Upper lobe of right lung (tissue), 1 donor: ENCODE measurements at places on chromosomes 13 and 19. TPM values are rescaled to one million over a fixed set of nuclear protein-coding genes. Genes with fewer than 3 reads are reported as not detected.

Gene DDA1
- total RNA-seq, result 30.4 TPM

DNA sequence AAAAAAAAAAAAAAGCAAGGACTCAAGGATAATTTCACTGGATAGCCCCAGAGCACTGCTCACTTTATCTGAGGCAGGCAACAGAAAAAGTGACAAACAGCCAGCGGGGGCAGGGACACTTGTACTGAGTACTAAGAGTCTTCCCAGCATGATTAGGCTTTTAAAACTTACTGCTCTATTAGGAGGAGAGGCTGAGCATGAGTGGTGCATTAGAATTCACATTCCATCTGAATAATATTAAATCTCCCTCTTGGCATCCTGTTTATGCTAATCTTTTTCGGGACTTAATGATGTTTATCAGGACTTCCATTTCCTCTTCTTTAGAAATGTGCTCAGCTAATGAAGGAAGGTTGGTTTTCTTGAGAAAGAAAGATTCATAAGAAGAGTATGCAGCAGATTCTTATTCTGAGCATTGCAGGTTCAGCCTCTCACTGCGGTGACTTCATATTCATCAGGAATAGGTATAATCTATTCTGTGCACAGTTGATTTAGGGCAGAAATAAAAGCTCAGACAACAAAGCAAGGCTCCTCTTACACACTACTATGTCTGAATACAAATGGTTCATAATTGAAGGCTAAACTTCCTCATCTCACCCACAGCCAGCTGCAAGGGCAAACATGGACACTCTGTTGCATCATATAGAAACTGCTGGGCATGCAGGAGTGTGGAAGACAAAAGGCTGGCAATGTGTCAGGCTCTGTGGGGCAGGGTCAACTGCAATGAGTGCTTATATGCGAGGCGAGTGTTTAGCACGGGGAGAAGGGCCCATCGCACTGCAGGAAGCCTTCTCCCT, 107.0 kb downstream of the KL start:
- H3K27ac ChIP-seq, result peak overlapping the region; percentile 45
- no peak overlapping the region for H3K4me3 ChIP-seq
- no peak for DNase-seq
- peaks cover 25% of the 10 kb centered on the region for H3K36me3 ChIP-seq

GRCh38 chr13:51959773-51960172, 51.5 kb downstream of the ATP7B start:
- no peaks in the 10 kb centered on the region for H3K36me3 ChIP-seq
- H3K4me3 ChIP-seq, result no peak overlapping the region
- H3K4me1 ChIP-seq, result no peaks in the 10 kb centered on the region
- H3K27ac ChIP-seq, result no peak overlapping the region

GRCh38 chr19:15137777-15138176, 30.6 kb downstream of the SYDE1 start:
- H3K4me3 ChIP-seq, result no peak overlapping the region
- no peaks in the 10 kb centered on the region for H3K36me3 ChIP-seq
- H3K27me3 ChIP-seq, result no peaks in the 10 kb centered on the region
- no peak for DNase-seq
- no peak overlapping the region for H3K27ac ChIP-seq

GRCh38 chr13:76474966-76475365, 411.2 kb downstream of the KCTD12 start:
- no peak overlapping the region for H3K27ac ChIP-seq
- H3K4me3 ChIP-seq, result no peak overlapping the region
- H3K27me3 ChIP-seq, result no peaks in the 10 kb centered on the region
- DNase-seq, result no peak
- no peaks in the 10 kb centered on the region for H3K36me3 ChIP-seq

DNA sequence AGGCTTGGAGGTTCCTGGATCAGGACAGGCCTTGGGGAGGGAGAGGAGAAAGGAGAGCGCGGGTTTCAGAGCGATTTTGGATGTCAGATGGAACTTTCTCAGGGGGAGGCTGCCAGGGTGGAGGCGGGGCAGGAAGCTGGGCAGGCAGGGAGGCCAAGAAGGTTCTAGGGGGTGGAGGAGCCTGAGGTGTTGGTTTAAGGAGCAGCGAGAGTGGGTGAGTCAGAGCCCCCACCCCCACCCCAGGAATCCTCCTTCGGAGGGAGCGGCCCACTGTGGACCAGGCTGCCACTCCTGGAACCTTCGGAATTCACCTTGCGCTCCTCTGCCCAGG, 15.9 kb upstream of the NOP53 start:
- peaks cover 41% of the 10 kb centered on the region for H3K36me3 ChIP-seq
- H3K4me3 ChIP-seq, result peak overlapping the region; percentile 43
- peak; percentile 88 for DNase-seq

Gene CASP14
- total RNA-seq, result not detected

Gene ZIK1
- total RNA-seq, result 2.9 TPM

GRCh38 chr19:1470305-1471009, 8.6 kb downstream of the C19orf25 start:
- peaks cover 79% of the 10 kb centered on the region for H3K27me3 ChIP-seq
- peak overlapping the region; percentile 36 for H3K4me3 ChIP-seq
- no peak for DNase-seq
